Osteoblast (primary cell): ENCODE measurements at places on chromosomes 3 and 15.

- DNase-seq = no peak
These were observed 99.0 kb downstream of the ZPLD1 start for GRCh38 chr3:102533784-102534183.

DNA sequence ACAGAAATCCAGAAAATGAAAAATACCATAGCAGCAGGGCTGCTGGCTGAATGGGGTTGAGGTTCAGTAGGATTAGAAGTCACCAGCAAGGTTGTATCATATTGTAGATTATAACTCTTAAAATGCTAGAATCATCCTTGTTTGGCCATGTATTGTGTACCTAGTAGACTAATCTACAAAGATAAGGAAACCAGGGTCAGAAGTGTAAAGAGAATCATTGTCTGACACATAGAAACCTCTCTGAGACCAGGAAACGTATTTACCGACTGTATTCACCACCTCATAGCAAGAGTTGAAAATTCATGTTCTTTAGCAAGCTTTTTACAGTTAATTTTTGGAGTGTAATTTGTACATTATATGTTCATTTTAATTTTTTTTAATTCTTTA, 168.8 kb downstream of the ECT2 start:
- DNase-seq = no peak

GRCh38 chr3:53773611-53774368, 72.4 kb downstream of the CHDH start:
- peak; percentile 87 for DNase-seq

DNA sequence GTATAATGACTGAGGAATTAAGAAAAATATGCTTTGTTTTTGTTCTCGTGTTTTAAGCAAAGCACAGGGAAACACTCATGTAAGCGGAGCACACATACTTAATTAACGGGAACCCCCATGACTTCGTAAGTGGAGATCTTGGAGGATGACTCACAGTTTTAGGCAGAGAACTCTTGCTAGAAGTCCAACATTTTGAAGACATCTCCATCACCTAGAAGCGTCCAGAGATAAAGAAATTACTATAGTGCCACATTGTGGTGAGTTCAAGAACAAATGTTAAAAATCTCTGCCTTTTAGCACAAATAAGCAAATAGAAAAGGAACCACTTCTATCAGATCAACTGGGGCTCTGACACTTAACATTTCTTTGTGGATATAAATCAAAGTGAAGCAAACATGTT, 194.1 kb upstream of the ARHGEF26 start:
- no peak for DNase-seq
